ENCODE measurements at places on chromosomes 6 and 20.

DNA sequence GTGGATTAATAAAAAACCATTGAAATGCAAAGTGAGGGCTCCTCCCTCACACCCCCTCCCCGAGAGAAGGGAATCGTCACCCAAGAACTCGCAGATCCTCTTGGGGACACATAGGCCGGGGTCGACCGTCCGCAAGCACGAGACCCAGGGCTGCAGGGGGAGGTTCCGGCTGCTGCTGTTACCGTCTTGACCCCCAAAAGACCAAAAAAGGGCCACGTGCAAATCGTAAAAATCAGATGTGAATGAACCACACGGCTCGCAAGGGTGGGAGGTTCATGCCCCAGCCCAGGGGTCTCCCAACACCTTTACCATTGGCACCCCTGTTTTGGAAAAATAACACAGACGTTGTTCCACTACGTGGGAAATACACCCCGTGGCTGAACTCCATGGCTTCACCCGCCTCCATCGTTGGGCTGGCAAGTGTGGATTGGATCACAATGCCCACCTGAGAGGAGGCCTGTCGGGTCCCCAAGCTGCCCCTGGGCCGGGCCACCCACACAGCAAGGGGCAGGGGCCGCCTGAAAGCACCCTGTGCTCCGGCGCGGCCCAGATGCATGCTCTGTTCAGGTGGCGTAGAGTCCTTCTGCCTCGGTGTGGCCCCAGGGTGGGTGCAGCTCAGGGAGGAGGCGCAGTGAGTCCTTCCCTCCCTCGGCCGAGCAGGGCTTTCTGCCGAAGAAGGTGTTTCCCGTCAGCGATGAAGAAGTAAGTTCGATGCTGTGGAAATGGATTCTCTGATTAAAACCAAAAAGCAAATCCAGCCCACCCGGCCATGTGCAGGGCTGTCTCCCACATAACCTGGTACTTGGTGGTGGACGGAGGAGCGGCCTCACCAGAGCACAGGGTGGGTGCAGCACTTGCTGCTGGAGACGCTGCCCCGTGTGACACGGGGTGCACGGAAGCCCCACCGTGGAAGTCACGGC lies 85.0 kb downstream of the YTHDF1 start:
- no peak for DNase-seq

GRCh38 chr20:62269871-62270270 lies 31.6 kb downstream of the OSBPL2 start:
- DNase-seq, result no peak

DNA sequence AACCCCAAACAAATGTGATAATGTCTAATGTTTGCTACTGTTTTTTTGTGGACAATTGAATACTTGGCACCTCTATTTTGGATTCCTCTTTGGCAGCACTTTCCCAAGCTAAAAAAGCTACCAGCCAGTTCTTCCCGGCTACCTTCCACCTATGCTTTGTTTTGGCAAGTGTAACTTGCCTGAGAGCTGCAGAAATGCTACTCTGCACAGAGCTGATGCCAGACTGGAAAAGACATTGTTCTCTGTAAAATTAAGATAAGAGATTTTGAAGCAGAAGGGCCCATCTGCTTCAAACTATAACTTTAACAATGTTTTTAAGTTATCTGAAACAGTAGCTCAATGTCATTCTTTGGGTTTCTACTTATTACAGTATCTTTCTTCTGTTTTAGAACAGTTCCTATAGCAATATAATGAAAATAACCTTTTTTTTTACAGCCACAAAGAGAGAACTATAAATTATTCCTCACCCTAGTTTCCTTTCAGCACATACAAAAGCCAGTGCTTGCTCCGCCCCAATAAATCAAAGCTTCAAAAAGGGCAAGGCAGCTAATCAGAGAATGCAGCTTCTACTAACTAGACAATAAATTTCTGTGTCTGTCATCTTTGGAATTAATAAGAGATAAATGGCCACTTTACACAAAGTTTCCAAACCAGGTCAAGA lies 183.1 kb downstream of the UBE3D start:
- no peak for DNase-seq

DNA sequence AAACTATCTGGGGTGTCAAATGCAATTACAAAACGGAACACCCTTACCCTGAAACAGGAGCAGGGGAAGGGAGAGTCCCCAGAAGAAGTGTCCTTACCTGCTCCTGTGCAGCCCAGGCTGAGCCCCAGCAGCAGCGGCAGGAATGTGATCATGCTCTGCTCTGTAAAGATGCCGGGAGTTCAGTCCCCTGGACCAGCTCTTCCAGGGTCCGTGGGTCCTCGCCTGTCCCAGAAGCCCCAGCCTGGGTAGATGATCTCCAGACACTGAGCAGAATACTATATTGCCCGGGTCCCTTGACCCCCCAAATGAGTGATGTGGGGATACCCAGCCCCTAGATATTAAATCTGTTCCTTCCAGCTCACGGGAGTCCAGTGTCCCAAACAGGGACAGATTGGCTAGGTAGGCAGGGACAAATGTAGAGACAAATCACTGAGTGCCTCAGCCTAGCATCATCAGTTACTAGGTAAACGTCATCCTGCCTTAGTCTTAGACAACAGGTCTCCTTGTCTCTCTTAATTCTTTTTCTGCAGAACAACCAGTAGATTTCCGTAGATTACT lies at the start of gene HLA-DMB:
Gene HLA-DMB (minus strand): TSS at position 373 of the 558 bp plus-strand sequence. CDS start 221 bp downstream, at position 152.
- peak; percentile 78 for DNase-seq

- no peak for DNase-seq
Measured at GRCh38 chr20:52425253-52425652, 233.7 kb upstream of the ZFP64 start.

GRCh38 chr6:45697605-45698004 lies 318.1 kb downstream of the CLIC5 start:
- DNase-seq, result no peak

DNA sequence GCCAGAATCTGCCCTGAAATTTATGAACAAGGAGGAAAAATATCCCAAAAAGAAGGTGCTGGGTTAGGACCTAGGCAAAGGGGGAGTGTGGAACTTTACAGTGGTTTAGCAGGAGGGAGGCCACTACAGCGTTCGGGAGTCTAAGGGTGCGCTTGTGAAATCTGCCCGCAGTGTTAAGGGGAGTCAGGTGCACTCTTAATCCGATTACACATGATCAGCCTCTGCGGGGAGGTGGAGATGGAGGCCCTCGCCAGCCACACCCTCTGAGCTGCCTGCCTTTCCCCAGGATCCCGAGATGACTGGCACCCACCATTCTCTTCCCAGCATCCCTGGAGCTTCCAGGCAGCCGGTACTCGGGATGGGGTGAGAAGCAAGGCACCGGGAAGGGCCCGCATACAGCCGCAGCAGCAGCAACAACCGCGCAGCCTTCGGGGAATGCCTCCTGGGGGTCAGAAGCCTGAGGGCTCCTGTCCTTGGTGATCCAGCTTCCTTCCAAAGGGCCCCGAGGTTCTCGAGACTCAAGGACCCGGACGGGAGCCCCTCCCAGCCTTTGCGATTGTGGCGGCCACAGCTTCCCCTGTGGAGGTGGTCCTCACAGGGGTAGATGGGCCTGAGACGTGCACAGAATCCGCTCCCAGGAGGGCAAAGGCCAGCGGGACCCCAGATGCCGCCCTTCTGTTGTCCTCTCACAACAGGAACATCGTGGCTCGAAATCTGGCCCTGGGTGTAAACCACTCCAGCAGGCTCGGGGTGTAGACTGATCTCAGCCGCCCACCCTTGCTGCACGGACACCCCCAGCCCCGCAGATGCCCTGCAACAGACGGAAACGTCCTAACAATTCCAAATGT lies 57.3 kb upstream of the CST7 start:
- no peak for DNase-seq

- DNase-seq, result no peak
Measured at GRCh38 chr6:167275436-167275835, 15.7 kb upstream of the UNC93A start.

DNA sequence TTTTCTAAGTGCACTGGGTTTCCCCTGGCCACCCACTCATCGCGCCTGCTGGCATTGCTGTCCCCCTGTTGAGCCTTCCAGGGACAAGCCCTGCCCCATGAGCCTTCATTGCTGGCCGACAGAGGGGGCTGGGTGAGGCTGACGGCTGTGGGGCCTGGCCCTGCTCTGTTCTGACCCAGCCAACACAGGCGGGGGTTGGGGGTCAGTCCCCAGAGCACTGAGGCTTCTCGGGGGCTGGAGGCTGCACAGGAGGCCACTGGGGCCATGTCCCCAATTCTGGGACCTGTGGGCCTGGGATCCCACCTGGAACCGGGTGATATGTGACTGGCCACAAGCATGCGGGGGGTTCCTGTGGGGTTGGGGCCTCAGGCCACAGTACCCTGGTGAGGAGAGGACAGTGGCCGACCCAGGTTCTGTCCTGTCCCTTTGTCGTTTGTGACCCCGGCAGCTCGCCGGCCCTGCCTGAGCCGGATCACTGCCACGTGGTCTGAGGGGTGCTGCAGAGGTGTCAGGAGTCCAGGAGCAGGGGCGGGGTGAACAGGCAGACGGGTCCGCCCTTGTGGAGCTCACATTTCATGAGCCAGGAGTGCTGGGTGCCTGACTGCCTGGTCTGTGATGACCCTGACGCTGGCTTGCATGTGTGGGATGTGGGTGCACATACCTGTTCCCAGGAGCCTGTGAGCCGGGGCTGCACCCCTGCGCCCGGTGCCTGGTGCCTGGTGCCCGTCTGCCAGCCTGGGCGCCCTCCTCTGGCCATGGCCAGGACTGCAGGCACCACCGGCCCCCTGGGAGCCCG lies 2.1 kb upstream of the COL20A1 start:
- DNase-seq, result peak; percentile 45

DNA sequence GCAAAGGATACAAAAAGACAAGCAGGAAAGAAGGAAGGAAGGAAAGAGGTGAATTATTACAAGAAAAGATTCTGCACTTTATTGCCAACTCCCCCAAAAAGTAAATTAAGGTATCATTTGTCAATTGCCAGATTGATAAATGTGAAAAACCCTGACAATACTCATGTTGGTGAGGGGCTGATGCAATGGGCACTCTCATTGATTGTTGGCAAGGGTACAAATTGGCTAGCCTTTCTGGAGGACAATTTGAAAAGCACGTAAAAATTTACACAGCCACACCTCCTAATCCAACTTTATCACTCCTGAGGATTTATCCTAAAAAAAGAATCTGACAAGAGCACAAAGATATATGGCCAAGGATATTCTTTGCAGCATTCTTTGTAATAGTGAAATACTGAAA lies 47.7 kb downstream of the SCML4 start:
- no peak for DNase-seq

DNA sequence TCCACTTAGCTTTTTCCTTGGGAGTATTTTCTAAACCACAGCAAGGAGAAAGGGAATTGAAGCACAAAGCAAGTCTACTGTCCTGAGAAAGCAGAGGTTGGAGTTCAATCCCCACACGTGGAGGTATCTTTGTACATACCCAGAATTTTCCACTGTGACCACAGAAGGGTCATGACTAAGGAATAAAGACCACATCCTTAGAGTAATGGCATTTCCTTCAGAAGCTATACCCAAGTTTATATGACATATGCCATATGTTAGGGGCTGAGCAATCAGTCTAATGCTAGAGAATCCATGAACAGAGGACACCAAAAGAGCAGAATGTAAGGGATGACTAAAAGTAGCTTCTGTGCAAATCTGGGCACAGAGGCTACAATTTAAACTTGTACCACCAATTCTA lies 46.4 kb downstream of the ATG5 start:
- DNase-seq, result no peak

DNA sequence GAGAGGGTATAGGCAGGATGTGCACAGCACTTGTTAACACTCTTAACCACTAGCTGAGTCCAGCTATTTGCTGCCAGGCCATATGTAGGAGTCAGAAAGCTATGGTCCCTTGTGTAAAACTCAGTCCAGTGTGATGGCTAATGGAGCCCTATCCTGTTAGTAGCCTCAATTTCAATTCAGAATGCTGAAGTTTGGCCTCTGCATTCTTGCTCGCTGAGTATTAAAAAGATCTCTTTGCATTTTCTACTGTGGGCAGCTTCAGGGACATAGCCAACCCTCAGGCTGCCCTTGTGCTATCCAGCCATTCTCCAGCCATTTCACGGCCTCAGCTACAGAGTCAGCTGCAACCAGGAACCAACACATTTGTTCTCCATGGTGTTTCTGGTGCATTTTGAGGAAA lies 92.5 kb downstream of the SPTLC3 start:
- DNase-seq, result no peak

DNA sequence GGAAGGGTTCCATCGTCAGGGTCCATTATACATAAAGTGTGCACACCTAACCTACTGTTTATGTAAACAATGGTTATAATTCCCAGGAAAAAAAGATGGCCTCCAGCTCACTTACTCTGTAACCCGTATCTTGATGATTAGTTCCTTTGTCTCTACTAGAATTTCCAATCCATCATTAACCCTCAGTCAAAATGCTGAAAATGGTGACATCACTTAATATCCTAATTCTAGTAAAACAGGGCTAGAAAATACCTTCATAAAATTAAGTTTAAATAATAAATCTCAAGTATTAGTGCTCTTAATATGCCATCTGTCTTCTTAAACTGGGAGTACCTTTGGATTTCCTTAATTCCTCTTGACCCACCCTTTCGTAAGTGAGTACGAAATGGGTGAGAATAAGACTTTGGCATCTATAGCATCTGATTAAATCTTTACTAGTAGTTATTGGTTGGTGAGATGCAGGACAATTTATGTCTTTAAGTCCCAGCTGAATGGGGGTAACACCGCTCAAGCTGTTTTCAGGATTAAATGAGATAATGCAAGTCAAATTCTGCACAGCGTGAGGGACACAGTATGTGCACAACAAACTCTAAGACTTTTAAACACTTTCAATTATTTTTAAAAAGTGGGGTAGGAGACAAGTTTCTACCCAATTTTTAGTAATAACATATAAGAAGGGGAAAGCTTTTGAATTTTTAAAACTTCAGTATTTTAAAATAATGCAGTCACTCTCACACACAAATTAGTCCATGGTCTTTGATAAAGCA lies 1.6 kb downstream of the HMGN3 start:
- no peak for DNase-seq

- DNase-seq, result no peak
Measured at GRCh38 chr6:17923401-17923863, 64.0 kb downstream of the KIF13A start.

DNA sequence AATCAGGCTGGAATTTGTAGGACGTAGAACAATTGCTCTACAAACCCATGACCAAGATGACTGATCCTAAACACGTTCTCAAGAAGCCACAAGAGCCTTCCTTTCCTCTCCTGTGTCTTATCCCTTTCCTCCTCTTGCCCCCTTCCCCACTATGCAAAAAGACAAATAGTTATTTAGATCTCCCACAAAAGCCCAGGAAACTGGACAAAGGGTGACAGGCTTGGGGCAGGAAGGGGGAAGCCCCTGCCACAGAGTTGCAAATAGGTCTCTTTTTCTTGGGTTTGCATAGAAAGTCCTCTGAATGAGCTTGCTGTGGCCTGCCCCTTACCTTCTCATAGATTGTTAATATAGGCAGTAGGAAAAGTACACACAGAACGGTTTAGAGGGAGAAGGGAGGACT lies 377.1 kb upstream of the BTBD3 start:
- no peak for DNase-seq

DNA sequence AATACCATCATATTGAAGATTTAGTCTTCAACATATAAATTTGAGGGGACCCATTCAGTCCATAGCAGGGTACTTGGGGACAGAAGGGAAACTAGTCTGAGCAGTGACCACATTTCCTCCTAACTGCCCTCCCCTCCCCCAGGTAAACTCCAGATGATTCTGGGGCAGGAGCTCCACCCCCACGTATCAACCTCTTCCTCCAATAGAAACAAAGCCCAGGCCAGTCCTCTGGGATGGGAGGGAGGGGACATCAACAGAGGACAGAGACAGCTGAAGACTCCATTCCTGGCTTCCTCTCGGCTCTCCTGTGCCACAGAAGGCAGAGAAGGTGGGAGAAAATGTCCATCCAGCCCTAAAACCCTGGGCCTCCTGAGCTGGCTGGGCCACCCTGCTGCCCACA lies 85.0 kb upstream of the TOP1 start:
- DNase-seq, result no peak

GRCh38 chr6:50709366-50709734 lies 4.0 kb upstream of the TFAP2D start:
- no peak for DNase-seq

GRCh38 chr20:20017844-20018185 lies 653 bp downstream of the NAA20 start:
- DNase-seq, result no peak

Data from CD4-positive, alpha-beta T cell treated with Interleukin-15 for 4 hours (primary cell).